Cardiac fibroblast (primary cell): ENCODE measurements at places on chromosomes 6 and 20.

DNA sequence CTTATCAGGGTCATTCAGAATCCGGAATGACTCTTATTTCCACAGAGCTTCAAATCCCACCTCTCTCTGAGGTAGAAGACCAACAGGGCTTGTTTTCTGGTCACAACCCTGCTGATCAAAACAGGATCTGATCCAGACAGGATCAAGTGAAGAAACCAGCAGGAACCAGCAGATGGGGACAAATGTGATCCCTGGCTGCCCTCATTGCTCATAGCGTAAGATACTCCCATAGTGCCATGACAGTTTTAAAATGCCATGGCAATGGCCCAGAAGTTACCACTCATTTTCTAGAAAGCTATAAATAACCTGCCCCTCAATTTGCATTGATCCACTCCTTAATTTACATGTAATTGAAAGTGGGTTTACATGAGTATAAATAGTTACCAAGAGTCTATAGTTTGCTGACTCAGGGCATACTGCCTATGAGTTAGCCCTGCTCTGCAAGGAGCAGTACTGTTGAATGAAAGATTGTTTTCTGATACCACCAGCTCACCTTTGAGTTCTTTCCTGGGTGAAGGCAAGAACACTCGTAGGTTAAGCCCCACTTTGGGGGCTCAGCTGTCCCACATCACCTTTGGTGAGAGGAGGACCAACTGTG, 6.2 kb upstream of the ZNF334 start:
- no peak for DNase-seq

DNA sequence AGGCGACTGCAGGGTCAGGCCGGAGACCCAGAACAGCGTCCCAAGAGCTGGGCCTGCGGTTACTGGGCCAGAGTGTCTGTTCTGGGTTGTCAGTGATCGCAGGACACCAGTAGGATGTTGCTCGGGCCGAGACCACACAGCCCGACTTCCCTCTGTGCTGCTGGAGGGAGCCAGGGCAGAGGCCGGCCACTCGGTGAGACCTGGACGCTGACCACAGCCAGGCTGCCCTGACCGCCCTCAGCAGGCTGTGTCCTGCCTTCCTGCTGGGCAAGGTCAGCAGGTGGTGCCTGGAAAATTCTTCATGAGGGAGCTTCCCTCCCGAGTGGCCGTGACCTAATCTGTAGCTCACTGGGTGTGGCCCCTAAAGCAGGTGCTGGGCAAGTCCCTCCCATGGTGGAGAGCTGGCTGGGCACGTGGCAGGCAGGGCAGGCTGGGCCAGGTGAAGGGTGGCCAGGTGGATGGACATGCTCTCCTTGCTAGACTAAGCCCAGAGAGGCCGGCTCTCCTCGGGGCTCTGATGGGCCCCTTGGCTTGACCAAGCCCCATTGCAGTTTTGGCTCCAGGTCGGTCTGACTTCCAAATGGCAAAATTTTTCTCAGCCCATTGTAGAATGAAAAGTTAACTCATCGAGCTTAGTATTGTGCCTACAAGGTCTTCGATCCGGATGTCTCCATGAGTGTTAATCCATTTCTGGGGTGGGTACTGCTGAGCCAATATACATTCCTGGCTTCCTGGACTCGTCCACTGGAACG, 1.9 kb downstream of the SLCO4A1 start:
- DNase-seq = no peak

DNA sequence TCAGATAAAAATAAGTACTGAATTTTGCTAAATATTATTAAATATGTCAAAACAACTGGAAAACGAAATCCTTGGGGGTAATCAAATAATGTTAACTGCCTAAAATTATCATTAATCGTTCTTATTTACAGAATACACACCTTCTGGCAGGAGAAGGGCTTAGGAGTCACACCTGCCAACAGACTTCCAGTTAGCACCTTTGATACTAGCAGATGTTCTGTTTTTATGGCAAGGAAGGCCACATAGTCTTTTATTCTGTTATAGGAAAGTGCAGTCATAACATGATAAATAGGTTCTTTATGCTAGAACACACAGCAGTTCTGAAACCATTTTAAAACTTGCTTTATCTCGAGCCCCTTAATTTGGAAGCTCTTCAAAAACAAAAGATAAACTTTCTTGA, 464.1 kb downstream of the UTRN start:
- no peak for DNase-seq

DNA sequence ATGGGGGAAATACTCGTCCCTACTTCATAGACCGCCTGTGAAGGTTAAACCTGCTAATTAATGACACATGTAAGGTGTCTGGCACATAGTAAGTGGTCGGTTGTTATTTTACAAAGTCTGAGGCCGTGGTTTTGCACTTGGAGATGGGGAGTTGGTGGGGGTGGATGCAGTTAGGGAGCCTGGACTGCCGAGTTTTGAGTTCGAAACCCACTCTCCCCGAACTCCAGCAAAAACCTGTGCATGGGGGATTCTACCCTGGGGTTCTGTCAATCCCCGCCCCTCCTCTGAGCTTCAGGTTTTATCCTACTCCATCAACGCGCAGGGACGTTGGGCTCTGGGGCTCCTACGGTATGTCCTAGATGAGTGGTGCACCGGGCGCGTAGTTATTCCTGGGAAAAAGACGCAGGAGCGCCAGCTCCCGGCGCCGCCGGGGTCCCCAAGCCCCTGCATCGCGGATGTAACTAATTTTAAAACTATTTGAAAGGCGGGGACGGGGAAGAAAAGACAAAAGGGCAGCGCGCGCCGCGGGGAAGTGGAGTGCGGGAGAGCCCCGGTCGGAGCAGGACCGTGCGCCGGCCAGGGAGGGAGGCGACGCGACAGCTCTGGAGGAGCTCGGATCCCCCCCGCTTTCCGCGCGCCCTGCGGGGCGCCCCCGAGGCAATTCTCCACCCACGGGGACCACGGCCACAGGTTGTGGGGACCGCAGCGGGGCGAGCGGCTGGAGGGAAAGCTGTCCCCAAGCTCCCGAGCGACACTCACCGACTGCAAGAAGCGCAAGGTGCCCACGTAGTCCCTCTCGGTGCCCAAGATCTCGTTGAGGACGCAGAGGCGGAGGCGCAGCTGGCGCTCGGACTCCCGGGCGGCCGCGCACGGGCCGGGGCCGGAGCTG, 672 bp downstream of the PREX1 start:
- no peak for DNase-seq

DNA sequence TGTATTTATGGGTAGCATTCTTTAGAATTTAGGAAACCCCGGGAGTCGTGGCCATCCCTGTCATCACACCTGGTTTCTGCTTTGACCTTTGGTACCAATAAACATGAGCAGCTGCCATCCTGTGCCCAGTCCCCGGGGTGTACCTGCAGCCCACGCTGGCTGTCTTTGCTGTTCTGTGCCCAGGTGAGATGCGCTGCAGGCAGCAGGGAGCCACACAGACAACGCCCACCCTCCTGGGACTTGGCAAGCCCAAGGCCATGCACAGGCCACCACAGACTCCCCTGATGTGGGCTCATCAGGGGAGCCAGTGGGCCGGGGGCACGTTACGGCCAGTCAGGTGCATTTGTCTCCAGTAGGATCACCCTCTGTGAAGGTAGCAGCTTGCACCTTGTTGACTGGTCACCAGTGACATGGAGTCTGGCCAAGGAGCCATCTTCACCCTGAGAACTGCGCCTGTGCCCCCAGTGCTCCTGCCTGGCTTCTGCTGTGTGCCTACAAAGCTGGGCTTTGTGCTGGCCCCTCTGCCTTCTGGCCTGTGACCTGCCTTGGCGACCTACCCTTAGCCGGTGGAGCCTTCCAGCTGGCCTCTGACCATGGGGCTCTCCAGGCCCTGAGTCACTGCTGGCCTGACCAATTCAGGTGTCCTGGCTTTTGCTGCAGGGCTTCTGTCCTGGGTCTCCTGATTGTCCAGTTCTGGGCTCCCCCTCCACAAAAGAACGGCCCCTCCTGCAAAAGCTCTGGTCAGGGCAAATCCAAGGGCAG, 14.2 kb upstream of the UNC93A start:
- no peak for DNase-seq

DNA sequence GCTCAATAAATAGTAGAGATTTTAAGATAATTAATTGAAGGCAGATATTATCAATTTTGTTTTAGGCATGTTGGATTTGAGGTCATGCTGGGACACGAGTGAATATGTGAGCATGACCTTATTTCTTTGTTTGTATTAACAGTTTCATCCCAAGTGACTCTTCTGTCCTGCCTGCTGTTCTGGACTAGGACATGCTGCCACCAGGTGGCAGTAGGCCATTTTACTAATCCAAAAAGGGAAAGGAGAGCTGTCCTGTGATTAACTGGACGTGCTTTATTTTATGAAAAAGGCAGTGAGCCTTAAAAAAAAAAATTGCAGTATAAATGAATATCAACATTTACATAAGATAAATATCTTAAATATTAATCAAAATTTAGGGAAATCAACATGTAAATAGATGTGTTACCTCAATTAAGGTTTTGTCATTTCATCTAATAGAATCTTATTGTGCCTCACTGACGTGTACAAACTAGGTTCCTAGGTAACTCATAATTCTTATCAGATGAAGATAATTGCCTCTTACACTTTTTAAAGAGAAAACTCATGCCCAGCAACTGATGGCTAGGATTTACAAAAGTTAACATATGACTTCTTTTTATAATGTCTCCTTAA, 49.8 kb downstream of the FRK start:
- peak; percentile 83 for DNase-seq

DNA sequence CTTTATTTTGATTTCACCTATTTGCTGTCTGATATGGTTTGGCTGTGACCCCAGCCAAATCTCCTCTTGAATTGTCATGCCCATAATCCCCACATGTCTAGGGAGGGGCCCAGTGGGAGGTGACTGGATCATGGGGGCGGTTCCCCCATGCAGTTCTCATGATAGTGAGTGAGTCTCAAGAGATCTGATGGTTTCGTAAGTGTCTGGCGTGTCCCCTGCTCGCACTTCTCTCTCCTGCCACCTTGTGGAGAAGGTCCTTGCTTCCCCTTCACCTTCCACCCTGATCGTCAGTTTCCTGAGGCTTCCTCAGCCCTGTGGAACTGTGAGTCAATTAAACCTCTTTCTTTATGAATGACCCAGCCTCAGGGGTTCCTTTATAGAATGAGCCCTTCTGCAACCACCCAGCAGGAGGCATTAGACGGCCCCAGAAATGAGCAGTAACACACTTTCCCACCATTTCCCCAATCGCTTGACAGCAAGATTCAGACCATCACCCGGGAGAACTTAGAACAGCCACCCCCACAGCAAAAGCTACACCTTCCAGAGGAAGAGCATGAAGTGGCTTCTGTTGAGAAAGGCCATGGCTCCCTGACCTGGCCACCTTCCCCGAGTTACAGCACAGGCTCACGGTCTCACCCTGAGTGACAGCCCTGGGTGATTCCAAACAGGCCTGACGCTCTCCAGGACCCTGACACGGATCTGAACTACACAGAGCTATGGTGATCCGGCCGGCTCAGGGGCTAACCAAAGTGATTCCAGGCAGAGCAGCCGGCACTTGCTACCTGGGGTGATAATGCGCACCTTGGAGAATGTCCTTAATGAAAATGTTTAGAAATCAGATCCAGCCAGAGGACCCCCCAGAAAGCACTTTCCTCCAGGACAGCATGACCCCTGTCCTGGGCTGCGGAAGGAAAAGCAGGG, 131.2 kb upstream of the CDH4 start:
- DNase-seq = peak; percentile 85

DNA sequence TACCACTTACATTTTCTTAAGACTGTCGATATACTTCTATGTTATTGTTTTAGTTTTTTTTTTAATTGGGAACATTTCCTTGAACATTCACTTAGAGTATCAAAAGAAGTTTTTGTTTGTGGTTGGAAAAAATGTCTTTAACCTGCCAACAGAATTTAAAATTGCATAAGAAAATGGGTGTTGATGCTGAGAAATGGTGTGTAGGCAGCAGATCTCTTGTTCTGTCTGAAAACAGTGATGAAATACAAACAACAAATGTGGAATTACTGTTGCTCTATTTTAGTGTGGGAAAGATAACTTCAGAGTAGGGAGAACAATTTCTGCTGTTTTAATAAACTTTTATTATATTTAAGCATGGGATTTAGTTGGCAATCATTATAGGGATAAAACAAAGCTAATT, 293.5 kb downstream of the CDKAL1 start:
- peak; percentile 86 for DNase-seq

DNA sequence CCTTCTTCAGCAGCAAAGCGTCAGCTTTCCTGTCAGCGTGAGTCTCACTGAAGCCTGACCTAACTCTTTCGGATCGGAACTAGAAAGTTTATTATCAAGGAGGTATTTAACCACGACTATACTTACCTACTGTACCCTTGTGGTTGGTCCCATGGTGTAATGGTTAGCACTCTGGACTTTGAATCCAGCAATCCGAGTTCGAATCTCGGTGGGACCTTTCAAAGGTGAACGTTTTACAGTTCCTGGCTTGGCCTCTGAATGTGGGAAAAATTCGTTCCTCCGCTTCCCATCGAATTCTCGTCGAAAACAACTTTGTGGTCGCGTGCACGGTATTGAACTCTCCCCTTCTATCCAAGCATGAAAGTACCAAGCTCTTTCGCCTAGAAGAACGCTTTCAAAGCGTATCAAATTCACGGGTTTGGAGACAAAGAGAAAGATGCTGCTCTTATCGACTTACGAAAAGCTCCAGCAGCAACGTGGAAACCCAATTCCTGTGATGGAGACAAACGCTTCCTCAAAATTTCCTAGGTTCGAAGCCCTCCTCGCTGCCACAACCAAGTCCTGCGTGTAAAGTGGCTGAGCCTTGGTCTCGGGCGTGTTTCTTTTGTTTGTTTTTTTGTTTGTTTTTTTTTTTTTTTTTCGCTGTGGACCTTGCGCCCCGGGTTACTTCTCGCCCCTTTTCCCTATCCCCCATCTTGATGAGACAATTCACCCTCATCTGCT, 63.7 kb downstream of the GPX5 start:
- DNase-seq = peak; percentile 98

DNA sequence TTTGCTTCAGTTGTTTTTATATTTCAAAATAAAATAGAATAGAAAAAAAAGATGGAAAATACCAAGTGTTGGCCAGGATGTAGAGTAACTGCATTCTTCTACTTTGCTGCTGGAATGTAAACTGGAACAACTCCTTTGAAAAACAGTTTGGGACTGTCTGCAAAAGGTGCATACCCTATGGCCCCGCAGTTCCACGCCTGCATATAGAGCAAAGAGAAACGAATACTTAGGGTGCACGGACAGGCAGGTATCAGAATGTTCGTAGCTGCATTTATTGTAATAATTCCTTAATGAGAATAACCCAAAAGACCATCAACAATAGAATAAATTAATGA, 603 bp upstream of the RAB23 start:
- no peak for DNase-seq

- DNase-seq = no peak
Observed at GRCh38 chr6:169266261-169266660, 12.6 kb upstream of the THBS2 start.

DNA sequence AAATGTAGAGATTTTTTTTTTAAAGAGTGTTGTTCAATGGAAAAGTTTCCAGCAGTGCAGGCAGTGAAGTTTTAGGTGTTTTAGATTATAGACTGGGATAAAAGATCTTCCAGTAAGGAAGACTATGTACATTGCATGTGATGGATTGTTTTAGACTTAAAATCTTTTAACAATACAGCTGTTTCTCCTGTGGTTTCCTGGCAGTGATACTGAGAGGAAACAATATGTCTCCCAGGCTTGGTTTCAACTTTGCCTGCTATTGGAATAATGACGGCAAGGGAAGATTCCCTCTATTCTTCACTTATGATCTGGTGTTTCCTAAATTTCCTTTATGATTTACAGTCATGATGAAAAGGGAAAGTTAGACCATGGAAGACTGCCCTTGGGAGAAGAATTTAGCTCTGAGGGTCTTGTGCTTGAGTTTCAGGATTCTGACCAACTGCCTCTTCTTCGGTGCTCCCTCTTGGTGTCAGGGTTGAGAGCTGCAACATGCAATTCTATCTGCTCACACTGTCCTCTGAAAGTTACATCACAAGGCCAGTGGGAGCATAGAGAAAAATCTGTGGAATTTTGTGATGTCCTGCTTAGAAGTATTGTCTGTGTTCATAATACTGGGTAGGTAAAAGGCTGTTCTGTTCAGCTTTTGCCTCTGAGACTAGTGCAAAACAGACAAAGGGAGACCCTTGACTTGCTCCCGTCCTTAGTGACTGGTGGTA, 262.8 kb upstream of the MAN1A1 start:
- DNase-seq = peak; percentile 25
